ENCODE measurements at places on chromosomes 6 and 20.

- DNase-seq: no peak
Measured at GRCh38 chr6:48613231-48613949, 502.4 kb upstream of the PTCHD4 start.

DNA sequence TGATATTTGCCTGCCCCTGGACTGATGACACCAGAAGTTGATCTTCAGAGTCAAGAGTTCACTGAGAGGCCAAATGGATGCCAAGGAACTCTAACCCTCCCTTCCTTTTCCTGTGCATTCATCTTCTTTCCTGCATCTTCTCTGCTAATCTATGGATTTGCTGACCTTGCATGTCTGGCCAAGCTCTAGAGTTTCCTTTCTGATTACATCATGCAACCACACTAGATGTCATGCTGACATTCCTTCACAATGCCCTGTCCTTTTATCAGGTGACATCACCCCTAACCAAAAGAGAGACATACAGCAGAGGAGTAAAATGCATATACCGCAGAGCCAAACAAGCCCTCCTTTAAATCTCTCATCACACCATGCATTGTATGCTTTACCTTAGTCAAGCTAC, 487.6 kb downstream of the TFAP2A start:
- DNase-seq: no peak

DNA sequence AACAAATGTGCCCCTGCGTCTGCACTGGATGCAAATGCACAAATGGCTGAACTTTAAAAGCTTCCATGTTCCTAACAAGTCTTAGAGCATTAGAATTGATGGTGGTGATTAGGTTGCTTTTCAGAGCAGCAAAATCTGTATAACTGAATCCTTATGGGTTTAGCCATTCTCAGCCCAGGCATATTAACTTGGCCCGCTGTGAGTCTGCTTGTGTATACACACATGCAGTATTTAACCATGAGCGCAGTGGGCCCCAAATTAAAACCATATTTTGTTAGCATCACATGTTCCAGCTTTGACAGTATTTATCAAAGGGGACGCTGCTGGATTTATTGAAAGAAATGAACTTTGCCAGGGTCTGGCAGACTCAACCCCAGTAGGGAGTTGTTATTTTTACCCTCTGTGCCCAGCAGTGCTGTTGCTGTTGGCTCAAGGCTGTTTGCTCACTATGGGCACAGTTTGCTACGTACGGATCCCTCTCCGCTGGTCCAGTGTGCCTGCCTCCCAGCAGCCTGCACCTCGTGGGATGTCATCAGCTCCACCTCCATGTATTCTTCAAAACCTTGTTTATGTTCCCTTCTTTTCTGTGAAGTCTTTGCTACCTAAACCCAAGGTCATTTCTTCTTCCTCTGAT, 144.7 kb downstream of the QRSL1 start:
- DNase-seq: no peak

DNA sequence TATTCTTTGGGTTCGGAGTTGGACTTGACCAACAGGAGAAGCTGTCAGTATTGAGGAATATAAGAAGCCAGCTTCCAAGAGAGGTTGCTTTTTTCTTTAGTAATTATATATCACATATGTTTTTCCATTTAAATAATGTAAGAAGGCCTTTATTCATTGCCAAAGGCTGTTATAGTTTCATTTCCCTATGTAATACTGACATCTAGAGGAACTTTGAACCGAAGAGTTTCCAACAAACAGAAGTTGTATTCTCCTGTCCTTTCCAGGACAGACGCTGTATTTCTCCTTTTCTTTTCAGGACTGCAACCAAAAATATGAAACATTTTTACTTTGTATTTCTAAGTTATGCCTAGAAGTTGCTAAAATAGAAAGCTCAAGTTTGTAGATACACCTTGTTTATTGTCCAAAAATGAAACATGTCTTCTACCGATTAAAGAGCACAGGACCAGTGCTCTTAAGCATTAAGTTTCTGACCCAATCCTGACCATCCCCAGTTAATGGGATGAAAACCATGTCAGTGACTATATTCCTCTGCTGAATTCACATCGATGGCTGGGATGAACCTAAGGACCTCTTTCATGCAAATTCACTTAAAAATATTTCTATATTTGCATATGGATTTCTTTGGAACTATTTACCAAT, 55.1 kb downstream of the MYLK4 start:
- no peak for DNase-seq

DNA sequence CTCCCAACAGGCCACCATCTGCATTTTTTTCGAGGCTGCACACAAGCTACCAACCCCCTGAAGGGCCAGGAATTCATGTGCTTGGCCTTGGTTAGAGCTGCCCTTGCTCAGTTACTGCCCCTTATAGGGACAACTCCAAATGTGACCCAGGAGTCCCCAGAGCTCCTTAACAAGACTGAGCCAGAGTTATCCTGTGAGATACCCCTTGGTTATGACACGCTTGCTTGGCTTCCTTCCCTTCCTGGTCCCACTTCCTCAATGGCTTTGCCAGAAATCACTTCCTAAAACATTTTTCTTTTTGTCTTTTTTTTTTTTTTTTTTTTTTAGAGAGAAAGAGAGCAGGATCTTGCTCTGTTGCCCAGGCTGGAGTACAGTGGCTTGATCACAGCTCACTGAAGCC, 8.9 kb downstream of the TREM1 start:
- no peak for DNase-seq

- no peak for DNase-seq
Measured at GRCh38 chr6:21332660-21333059, 260.9 kb upstream of the SOX4 start.

- DNase-seq: no peak
Measured at GRCh38 chr20:53865901-53866793, 204.2 kb downstream of the BCAS1 start.

GRCh38 chr6:24614648-24615047, 31.3 kb downstream of the KIAA0319 start:
- DNase-seq: no peak

DNA sequence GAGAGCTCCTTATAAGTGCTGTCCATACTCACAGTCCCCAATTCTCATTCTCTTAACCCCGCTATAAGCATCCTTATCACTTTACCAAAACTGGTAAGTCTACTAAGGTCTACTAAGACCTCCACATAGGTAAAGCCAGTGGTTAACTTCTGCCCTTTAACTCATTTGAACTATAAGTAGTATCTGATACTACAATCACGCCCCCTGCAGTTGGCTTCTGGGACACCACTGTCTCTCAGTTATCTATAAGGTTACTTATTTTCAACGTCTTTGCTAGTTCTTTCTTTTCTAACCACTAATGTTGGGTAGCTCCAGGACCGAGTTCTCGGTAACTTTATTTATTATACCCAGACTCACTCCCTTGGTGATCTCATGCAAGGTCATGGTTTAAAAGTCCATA, 142.6 kb downstream of the ARHGAP18 start:
- DNase-seq: no peak

DNA sequence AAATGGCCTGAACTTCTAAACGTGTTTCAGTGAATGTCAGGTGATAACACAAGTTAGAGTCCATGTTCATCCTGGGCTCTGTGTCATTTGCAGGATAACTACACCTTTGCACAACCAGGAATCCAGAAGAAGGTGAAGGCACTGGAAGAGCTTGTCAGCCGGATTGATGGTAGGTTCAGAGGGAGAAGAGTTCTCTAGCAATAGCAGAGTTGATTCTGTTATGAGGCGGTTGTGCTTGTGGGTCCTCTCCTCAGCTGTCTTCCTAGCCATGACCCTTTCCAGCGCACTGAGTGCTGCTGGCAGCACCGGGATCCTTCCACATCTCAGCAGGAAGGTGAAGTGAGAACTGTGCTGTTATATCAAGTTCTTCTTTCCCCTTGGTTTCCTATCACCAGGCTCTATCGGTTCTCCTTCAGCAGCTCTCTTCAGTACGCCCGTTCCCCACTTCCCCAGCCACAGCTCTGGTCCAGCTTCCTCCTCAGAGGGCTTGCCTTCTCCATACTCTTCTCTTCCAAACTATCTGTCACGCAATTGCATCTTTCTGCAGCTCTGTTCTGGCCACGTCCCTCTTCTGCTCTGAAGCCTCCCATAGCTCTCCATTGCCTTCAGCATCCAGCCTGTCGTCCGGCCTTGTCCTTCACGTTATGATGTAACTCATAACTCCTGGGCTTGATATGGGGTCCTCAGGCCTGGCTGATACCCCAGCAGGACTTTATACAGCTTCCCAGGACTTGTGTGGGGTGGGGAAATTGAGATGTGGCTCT, 39.9 kb upstream of the RNF8 start:
- DNase-seq: no peak

- no peak for DNase-seq
Measured at GRCh38 chr6:11672256-11672655, 106.3 kb downstream of the ADTRP start.

DNA sequence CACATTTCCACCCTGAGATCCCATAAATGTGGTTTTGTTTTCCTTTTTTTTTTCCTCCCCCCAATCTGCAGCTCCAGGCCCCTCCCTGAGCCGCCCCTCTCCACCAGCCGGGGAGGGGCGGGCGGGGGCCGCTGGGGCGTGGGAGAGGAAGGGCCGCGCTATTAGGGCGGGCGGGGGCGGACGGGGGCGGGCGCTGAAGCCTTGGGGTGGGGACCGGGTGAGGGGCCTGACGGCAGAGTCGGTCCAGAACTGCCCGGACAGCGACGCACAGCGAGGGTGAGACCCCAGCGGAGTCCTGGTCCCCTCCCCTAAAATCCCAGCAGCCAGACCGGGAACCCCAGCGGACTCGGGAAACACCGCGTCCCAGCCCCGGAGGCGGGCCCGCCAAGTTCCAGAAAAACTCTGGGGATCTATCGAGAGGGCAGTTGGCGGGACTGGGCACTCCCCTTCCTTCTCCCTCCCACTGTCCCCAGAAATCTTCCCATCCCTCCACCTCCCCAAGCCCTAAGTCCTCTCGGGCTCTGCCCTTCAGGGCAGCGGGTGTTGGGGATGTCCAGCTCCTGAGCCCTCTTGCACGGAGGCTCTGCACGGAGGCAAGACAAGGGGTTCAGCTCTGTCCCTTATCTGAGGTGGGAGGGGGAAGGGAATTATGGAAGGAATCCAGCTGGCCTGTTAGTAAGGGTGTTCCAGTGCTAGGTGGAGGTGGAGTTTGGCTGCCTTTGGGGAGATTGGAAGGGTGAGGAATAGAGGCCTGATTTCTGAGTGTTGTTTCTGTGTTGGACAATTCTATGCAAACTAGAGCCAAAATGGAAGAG, at the start of gene PRICKLE4:
Gene PRICKLE4, plus strand, starts transcription at position 232 of the 815 bp plus-strand sequence. CDS start 2,692 bp downstream, outside the sequence.
- no peak for DNase-seq

- peak; percentile 26 for DNase-seq
Measured at GRCh38 chr20:57748601-57749130, 38.9 kb upstream of the PMEPA1 start.

GRCh38 chr6:38528196-38528965, 111.3 kb downstream of the BTBD9 start:
- DNase-seq: no peak

GRCh38 chr20:53707371-53708055, 113.9 kb upstream of the ZNF217 start:
- DNase-seq: no peak

DNA sequence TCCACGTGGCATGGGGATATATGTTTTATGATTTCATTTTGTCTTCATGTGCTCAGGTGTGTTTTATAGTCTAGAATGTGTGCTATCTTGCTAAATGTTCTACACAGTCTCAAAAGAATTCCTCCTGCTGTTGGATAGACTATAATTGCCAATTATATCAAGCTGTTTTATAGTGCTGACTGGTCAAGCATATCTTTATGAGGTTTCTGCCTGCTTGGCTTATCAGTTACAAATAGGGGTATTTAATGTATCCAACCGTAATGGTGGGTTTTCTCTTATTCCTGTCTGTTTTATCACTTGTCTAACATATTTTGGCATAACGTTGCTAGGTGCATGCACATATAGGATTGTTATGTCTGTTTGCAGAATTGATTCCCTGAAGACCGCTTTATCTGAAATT, 201.3 kb downstream of the EYS start:
- no peak for DNase-seq

DNA sequence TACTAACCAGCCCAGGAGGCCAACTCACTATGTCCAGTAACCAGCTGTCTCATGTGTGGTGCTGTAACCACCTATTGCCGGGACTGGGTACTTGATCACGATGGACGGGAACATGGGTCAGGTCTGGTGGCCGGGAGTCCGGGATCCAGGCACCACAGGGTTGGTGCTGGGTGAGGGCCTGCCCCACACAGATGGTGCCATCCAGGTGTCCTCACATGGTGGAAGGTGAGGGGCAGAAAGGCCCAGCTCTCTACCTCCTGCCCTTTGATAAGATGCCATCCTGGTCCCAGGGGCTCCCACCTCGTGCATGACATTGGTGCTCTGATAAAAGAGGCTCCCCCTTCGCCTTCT, 116.3 kb downstream of the TAF4 start:
- DNase-seq: no peak

DNA sequence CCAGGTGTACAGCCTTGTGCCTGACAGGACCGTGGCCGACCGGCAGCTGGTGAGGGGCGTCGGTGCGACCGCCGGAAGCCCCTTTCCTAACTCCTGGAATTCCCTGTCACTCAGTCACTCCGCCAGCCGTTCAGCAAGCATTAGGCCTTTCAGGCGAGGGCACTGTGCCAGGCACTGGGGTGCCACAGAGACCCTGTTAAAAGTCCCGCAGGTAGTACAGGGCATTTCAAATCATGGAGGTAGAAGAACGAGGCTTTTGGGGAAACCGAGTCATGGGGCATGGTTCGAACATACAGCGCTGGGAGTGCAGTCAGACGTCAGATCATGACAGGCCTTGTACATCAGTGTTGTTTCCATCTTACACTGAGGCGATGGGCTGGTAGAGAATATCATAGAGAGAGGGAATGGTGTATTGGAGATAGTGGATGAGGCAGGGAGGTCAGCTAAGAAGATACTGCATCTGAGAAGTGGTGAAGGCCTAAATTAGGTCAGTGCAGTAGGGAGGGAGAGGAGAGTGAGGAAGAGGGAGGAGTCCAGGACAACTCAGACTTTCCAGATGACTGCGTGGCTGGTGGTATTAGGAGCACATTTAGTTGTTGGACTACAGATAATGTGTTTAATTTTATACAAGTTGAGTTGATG, 892 bp upstream of the DXO start:
- DNase-seq: no peak

DNA sequence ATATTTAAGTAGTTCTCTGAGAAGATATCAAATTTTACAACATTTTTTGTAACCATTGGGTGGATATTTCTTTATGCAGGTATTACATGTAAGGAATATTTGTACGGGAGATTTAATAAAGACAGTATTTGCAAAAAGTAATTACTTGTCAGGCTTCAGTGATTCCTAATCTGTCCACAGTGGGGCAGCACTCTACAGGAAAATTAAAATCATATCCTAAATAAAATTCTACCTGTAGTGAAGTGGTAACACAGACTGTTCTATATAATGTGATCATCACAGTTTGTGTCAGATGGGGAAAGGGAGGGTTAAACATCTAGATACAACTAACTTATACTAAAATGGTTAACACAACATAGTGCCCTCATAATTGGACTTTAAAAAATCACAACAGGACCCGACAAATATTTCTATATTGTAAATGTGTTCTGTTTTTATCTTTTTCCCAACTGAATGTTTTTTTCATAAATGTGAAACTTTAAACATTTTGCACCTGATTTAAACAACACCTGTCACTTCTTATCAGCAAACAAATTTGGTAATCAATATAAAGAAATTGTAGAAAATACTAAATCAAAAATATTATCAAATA, 145.6 kb upstream of the MANEA start:
- peak; percentile 50 for DNase-seq

- no peak for DNase-seq
Measured at GRCh38 chr6:48449002-48449401, 338.0 kb upstream of the PTCHD4 start.

All from hippocampal formation (tissue), 2 donors.